ENCODE measurements at places on chromosomes 1 and 21.

GRCh38 chr1:4894566-4894965 lies 240.2 kb downstream of the AJAP1 start:
- DNase-seq: no peak

- DNase-seq: no peak
These were observed 2.0 kb downstream of the TEX46 start for GRCh38 chr1:23013657-23014056.

- DNase-seq: no peak
These were observed 450.4 kb downstream of the GPATCH2 start for GRCh38 chr1:217180443-217180842.

GRCh38 chr1:240618946-240619345 lies 7.0 kb upstream of the GREM2 start:
- DNase-seq: no peak

DNA sequence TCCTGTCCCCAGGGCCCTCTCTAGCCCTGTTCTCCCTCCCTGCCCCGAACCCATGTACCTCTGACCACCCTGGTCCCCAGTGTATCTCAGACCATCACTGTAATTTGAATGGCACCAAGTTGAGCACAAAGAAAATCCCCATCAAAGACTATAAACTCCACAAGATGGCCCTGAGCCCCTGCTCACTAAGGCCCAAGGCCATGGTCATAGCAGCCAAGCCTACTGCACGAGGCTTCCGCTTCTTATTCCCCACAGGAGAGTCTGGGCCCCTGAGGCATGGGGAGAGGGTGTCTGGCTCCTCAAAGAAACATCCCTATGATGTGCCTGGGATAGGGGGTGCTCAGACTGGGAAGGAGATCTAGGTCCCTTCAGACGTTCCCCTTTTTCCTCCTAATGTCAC lies 4.5 kb downstream of the ZNF683 start:
- no peak for DNase-seq

GRCh38 chr1:53449021-53449420 lies 10.2 kb upstream of the DMRTB1 start:
- DNase-seq: no peak

GRCh38 chr1:30606166-30606565 lies 117.2 kb downstream of the MATN1 start:
- DNase-seq: peak; percentile 19

DNA sequence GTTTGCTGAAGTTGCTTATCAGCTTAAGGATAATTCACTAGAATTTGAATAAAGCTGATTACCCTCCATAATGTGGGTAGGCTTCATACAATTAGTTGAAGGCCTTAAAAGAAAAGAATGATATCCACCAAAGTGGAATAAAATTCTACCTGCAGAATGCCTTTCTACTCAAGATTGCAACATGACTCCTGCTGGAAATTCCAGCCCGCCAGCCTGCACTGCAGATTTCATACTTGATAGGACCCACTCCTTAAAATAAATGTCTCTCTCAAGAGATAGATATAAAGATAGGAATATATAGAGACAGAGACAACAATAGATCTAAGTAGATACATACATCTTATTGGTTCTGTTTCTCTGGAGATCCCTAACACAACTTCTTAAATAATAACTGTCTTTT lies 23.7 kb upstream of the INSL5 start:
- DNase-seq: no peak

DNA sequence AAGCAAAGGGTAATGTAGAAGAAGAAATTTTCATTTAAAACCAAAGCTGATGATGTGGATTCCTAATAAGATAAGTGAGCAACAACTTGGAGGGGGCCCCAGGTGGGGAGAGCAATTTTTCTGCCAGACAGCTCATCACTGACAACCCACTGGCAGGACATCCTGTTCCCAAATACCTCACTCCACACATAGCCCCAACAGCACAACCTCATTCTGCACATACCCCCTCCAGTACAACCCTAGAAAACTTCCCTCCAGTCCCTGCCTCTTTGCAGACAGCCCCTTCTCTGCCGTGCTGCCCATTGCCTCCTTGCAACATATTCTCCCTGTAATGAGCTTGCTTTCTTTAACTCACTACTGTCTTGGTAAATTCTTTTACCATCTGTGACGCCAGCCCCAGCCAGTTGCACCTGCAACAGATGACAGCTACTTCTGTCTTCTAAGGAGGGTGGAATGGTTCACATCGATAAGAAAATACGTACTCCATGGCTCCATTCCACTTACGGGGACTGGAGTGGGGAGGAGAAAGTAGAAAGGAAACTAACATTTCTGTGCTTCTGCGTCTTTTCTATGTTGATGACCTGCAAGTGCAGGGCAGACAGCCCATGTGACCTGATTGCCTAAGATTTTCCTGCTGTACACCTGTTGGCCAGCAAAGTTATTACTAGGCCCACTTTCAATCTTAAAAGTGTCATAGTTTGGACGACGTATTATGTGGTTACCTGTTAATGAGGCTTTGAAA lies 14.7 kb downstream of the RHEX start:
- no peak for DNase-seq

DNA sequence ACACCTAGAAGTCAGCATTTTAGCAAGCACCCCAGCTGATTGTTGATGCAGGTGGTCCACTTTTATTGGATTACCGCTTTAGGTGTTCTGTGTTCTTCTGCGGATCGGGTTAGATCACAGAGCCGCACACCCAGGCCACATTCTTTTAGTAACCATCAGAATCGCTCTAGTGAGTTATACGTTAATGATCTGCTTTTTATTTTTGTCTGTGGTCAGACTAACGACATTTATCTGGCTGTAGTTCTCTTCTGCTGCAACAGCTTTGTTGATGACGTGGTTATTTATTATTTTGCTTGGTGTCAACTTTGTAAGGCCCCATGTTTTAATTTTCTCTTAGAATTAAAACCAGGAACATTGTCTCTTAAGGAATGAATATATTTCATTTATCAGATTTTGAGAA lies 18.2 kb downstream of the SCCPDH start:
- no peak for DNase-seq

DNA sequence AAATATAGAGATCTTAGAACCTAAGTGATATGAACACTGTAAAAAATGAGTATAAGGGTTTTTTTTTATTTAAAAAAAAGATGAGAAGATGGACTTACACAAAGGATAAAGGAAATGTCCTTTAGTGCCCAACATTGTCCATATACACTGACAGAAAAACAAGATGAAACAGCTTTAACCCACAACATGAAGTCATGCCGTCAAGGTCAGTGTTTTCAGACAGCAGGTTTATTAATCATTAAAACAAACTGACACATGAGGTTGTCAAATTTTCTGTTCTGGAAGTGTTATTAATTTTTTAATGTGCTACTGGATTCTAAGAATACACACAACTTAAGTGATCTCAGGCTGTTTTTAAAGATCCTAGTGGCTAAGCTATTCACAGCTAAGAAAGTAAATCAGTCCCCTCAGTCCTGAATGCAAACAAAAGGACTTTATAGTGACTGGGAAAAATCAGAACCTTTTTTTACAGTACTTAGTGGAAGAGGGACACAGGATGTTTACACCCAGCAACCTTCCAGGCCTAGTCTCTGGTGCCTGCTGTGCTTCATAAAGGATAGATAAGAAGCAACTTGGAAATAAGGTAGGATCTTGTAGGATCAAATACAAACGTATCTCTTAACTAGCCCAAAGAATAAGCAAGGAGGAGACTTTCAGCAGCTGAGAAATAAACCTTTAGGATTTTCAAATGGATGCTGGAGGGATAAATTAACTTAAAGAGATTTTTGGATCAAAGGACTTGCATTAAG lies 21.9 kb upstream of the PKN2 start:
- DNase-seq: no peak

- DNase-seq: no peak
These were observed 179.2 kb upstream of the LMO4 start for GRCh38 chr1:87149241-87150041.

DNA sequence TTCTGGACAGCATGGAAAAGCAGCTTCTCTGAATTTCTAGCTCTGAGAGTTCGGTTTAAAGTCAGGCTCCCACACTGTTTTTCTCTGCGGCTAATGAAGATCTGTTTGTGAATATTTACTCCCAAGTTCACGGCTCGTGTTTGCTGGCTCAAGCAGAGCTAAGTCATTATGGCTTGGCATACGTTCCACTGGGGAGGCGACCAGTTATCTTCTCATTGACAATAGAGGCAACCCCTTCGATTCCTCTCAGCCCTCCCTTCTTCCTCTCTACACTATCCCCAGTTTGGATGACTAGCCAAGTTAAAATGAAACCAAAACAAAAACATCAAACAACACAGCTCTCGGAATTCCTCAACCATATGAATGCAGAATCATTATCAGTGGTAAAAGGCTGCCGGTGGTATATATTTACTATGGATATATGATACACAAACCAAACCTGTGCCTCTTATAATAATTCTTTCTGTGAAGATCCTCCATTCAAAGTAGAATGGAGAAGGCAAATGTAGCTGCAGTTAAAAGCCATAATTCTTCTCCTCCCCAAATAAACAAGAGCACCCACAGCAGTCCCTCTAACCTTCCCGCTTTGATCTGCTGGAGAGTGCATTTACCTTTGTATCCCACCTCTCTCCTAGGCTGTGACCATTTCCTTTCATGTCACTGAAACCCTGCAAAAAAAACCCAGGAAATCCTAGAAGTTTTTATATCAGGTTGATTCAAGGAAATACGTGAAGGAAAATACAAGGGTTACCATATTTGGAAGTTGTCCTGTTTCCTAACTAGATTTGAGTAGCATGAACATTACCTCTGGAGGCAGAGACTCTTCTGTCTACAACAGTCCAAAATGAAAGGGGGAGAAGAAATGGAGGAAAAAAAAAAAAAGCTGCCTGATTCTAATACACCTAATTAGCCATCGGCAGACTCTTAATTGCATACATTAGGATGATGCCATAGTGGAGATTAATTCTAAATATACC lies 108.3 kb upstream of the USH2A start:
- no peak for DNase-seq

GRCh38 chr1:185520188-185520920 lies 203.3 kb upstream of the IVNS1ABP start:
- DNase-seq: no peak

DNA sequence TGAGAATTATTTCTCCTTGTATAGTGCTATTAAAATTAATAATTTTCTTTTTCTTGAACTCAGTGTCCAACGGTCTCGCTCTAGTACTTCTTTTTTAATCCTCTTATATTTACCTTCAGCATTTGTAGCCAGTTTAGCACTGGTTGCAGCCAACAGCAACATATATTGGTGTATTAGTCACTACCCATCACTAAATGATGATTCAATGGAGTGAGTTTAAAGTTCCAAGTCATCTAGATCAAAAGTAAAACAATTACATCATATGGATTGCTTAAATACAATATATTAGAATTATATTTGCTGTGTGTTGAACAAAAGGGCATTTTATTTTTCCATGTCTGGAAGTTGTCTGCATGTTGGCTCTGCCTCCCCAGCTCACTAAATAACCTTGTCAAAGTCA lies 591.8 kb downstream of the ADGRL2 start:
- no peak for DNase-seq

GRCh38 chr1:62103846-62104245 lies 90.8 kb upstream of the L1TD1 start:
- DNase-seq: no peak

GRCh38 chr1:21896652-21897532 lies 40.2 kb downstream of the HSPG2 start:
- DNase-seq: peak; percentile 92

DNA sequence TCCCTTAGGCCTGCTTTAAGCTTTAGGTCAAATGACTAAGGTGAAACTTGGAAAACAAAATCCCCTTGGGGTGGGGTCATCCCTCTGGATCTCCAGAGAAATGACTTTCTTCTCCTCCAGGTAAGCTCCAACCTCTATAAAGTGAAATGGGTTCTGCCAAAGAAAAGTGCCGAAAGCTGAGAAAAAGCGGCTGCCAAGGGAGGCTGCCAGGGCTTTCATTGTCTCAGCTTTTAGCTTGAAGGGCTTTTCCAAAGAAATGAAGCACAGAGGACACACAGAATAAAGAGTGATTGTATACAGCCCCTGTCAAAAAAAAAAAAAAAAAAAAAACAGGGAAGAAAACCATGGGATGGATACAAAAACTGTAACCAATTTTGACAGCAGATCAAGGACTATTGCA lies 126.9 kb downstream of the TGFBR3 start:
- no peak for DNase-seq

- no peak for DNase-seq
These were observed 151.2 kb downstream of the OMA1 start for GRCh38 chr1:58395355-58395754.

- DNase-seq: no peak
These were observed 38.0 kb upstream of the KCTD3 start for GRCh38 chr1:215529111-215529510.

DNA sequence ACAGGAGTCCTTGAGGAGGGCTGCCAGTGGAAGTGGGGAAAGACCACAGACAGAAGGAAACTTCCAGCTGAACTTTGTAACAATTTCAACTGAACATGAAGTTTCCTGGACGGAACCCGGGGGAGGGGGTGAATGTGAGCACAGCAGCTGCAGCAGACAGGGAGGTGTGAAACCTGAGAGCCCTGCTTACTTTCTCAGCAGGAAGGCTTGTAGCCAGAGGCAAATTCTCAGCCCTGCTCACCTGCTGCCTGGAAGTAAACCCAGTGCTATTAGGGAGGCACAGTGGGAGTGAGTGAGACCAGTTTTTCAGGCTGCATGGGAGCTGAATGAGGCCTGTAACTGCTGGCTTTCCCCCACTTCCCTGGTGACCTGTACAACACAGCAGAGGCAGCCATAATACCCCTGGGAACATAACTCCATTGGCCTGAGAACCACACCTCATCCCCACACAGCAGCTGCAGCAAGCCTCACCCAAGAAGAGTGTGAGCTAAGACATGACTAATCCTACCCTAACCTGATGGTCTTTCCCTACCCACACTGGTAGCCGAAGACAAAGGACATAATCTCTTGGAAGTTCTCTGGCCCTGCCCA lies 9.6 kb upstream of the SPRR2F start:
- no peak for DNase-seq

DNA sequence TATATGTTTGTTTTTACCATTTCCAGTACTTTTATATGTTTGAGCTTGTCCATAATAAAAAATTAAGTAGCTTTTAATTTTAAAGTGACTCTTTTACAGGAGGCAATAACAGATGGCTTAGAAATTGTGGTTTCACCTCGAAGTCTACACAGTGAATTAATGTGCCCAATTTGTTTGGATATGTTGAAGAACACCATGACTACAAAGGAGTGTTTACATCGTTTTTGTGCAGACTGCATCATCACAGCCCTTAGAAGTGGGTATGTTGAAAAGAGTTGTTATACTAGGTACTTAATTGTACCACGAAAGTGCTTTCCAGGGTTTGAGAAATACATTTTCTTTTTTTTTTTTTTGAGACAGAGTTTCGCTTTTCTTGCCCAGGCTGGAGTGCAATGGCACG lies 46.1 kb downstream of the RNF2 start:
- DNase-seq: no peak

- no peak for DNase-seq
These were observed 126.9 kb downstream of the LRIG2 start for GRCh38 chr1:113199760-113200455.

DNA sequence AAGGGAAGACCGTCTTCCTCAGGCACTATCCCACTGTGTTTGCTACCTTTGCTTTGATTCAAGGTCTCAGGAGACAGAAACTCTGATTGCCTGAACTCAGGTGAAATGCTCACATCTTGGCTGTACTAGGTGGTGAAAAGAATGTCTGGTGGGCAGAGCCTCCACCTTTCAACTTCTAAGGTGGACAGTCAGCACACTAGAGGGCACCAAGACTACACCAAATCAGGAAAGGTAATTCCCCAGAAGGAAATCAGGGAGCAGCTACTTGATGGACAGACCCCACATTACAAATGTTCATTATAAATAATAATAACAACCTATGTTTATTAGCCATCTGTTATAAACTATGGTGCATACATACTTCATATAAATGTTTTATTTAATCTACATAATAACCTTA lies 220.9 kb downstream of the ATG4C start:
- no peak for DNase-seq

- no peak for DNase-seq
These were observed 4.5 kb upstream of the IFI16 start for GRCh38 chr1:159005161-159005560.

Measured in cardiac septum (tissue), 1 donor.